Glutamatergic neuron (in vitro differentiated cells): ENCODE measurements at places on chromosomes 3 and 15. TPM values are rescaled to one million over a fixed set of nuclear protein-coding genes. Genes with fewer than 3 reads are reported as not detected.

DNA sequence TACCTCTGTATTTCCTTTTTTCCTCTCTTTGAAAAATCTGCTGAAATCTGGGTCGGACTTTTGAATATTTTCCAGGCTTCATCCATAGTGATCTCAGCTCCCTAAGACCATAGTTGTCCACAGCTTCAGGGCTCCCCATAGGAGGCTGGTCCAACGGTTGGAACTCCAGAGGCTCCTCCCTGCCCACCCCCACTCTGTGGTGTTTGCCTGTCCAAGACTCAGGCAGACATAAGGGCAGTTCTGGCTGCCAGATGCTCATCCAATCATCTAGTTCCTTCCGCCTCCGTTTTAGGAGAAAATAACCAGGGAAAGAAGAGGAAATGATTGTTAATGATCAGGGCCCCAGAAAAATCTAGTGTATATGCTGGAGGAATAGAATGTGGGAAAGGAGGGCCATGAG lies 27.9 kb upstream of the PRTG start:
- DNase-seq: peak; percentile 50

DNA sequence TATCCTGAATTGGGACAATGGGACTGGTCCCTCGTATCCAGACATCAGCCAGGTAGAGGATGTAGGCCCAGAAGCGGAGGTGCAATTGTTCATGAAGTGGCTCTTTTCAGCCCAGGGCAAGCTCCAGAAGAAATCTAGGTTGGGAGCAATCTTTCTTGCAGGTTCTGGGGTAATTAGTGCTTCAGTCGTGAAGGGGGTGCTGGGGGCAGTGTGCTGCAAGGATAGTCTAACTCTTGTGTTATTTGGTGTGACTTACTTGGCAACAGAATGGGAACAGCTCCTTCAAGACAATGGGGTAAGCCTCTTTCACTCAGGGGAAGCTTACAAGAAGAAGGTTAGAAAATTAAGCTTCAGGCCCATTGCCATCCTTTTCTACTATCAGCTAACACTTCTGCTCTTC lies 273.0 kb downstream of the DIPK2A start:
- no peak for DNase-seq

GRCh38 chr3:133187870-133188379 lies 149.7 kb downstream of the TMEM108 start:
- no peak for DNase-seq

DNA sequence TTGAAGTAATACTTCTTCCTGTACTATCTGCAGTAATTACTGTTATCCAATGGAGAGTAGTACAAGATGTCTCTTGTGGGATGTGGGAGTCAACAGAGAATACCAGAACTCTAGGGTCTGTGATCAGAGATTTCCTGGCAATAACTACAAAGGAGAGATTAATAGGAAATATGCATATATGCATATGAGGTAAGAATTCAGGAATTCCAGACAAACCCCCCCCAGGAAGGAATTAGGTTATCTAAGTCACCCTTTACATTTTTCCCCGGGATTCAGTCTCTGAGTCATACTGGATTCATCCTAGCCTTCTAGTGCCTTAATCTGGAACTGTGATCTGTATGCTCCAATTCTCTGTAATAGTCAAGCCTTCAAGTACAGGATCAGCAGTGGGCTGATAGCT lies 49.4 kb downstream of the GTF2E1 start:
- DNase-seq: no peak

- no peak for DNase-seq
These were observed 457.5 kb downstream of the NSUN3 start for GRCh38 chr3:94520364-94520763.

GRCh38 chr3:156769721-156770654 lies 56.2 kb upstream of the LEKR1 start:
- no peak for DNase-seq

DNA sequence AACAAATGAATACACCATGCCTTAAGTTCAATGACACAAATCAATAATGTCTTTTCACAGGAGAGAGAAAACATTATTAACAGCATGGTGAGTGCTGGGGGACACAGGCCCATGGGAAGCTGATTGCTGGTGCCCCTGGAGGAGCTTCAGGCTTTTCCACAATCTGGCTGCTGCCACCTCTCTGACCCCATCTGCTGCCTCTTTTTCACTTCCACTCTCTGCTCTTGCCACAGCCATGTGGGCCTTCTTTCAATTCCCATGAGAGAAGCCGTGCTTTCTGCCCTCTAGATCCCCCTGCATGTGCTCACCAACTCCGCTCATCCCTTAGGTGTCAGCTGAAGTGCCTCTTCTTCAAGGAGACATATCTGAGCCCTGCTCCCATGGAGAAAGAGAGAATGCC lies 21.0 kb upstream of the CTXND1 start:
- peak; percentile 58 for DNase-seq

DNA sequence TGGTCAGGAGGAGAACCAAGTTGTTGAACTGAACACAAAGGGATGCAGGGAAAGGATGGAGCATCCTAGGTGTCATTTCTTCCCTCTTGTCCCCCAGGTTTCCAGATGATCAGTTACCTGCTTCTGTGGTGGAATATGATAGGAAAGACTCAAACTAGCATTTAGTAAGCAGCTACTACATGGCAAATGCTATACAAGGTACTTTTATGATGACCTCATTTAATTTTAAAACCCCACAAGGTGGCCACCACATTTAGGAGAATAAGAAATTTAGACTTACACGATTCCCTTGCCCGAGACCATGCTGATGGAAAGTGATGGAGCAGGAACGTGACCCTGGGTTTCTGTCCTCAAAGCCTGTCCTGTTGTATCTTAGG lies 40.9 kb downstream of the CCR4 start:
- DNase-seq: no peak

GRCh38 chr15:45604326-45604725 lies 17.1 kb downstream of the BLOC1S6 start:
- no peak for DNase-seq

DNA sequence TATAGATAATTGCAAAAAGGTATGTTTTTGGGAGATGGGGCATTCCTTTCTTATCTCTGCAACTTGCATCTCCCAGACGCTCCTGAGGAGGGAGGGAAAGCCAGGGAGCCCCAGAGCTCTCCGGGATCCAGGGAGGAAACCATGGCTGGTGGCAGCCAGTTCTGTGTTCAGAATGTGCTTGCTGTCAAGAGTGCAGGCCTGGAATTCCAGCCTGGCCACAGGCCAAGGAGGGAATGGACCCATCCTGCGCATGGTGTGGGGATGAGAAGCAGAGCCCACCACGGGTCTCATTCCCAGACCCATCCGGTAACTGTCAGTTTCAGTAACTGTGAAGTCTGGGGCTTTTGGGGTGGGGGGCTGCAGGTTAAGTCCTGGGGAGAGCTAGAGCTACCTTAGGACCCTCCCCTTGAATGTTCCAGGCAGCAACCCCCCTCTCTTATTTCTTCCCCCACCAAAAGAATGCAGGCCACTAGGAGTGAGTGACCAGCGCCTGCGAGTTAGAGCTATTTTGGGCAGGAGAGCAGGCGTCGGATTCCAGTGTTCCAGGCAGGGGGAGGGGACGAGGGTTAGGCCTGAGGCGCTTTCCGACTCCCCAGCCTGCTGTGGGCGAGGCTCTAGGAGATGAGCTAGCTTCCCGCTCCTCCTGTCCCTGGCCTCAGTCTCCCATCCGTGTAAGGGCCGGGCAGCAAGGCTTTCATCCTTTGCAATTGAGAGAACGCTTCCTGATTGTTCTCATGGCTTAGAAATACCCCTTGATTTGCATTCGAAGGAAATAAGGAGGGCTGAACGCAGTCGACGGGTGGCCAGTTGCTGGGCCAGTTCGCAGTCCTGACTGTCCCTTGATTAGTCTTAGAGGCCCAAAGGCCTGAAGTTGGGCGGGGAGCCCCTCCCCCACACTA lies 781 bp upstream of the DAG1 start:
- peak; percentile 73 for DNase-seq

DNA sequence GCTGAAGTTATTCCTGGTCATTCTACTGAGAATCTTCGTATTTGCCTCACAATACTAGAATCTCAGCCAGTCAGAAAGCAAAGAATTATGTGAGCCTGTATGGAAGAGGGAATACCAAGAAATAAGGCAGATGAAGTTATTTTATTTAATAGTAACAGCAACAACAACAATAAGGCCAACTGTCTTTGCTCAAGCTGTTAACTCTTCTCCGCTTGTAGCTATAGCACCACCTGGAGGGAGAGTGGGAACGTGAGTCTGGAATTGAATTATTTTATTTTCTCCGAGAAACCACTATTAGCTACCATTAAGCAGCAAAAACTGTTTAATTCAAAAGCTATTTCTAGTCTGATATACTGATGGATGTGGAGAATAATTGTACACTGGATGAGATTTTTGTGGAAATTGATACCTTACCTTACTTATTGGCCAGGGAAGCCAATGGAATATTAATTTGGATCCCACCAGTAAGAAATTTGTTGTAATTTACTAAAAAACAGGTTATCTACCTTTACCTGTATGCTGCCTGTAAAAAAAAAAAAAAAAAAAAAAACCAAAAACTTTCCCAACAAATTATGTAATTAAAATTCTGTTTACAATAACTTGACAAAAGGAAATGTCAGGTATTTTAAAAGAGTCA lies 50.1 kb downstream of the CALML4 start:
- peak; percentile 24 for DNase-seq

- DNase-seq: no peak
These were observed 1.2 kb downstream of the RTP3 start for GRCh38 chr3:46498916-46499519.

- DNase-seq: no peak
These were observed 213.3 kb upstream of the GBE1 start for GRCh38 chr3:81974751-81975150.

DNA sequence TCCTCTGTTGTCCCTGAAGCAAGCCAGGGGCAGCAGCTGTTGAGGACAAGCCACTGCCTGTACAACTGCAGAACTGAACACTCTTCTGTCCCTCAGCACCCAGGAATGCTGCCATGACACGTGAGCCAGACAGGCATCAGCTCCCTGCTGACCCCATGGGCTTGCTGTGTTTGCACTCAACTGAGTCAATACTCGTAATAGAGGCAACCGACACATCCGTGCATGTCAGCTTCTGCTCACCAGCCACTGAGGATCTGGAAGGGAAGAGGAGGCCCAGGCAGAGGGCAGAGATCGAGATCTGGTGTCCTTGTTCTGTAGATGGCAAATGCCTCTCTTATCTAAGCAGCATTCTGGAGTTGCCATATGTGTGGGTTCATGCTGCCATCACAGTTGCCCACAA lies 54.3 kb upstream of the SEC61A1 start:
- no peak for DNase-seq

DNA sequence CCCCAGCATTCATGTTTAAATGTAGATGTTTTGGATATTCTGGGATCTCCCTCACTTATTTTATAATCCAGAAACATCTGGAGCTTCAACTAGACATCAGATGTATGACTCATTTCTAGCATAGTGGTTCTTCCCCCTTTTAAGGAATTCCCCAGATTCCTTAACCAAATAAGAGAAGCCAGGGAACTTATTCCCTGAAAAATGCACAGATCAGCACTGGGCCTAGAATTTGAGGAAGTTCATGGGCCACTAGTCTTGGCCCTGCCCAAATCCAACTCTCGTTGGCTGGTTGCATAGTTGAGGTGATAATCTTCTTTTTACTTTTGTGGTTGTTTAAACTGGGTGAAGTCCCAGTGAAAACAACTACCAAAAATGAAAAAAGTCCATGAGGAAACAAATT lies 20.4 kb downstream of the RARRES1 start:
- no peak for DNase-seq

DNA sequence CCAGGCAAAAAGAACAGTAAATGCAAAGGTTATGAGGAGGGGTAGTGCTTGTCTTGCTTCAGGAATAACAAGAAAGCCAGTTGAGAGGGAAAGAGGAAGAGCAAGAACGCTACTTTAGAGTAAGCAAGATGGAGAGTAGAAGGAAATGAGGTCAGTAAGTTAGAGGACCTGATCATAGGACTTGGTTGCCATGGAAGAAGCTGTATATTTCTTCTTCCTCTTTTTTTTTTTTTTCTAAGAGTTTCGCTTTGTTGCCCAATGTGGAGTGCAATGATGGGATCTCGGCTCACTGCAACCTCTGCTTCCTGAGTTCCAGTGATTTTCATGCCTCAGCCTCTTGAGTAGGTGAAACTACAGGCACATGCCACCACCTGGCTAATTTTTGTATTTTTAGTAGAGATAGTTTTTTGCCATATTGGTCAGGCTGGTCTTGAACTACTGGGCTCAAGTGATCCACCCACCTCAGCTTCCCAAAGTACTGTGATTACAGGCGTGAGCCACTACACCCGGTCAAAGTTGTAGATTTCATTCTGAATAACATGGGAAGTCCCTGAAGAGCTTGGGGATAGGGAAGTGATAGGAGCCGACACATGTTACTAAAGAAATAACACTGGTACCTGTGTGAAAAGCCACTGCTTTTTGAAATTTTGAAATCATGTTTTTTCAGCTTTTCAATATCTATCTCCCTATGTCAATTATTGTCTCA lies 527.9 kb upstream of the NAALADL2 start:
- DNase-seq: no peak

- DNase-seq: no peak
These were observed 710 bp downstream of the LRRC57 start for GRCh38 chr15:42547918-42548248.

Gene SLC24A5
- total RNA-seq: not detected

Gene CHRM5
- total RNA-seq: not detected

Gene CPEB1
- total RNA-seq: 15.2 TPM

Gene ACTC1
- 19.6 TPM for total RNA-seq
